NCI-H1092 (cell line): ENCODE measurements at places on chromosomes 1 and 21.

GRCh38 chr1:119535381-119535780, 28.4 kb downstream of the HSD3B1 start:
- no peak for DNase-seq

- DNase-seq = no peak
Measured at GRCh38 chr21:38254970-38255369, 1.8 kb upstream of the KCNJ15 start.

- DNase-seq = no peak
Measured at GRCh38 chr1:10980094-10980577, 32.3 kb upstream of the TARDBP start.

GRCh38 chr1:31299365-31299764, 2.5 kb downstream of the ZCCHC17 start:
- no peak for DNase-seq

- DNase-seq = no peak
Measured at GRCh38 chr21:24197132-24197643, 1410.1 kb downstream of the MRPL39 start.

DNA sequence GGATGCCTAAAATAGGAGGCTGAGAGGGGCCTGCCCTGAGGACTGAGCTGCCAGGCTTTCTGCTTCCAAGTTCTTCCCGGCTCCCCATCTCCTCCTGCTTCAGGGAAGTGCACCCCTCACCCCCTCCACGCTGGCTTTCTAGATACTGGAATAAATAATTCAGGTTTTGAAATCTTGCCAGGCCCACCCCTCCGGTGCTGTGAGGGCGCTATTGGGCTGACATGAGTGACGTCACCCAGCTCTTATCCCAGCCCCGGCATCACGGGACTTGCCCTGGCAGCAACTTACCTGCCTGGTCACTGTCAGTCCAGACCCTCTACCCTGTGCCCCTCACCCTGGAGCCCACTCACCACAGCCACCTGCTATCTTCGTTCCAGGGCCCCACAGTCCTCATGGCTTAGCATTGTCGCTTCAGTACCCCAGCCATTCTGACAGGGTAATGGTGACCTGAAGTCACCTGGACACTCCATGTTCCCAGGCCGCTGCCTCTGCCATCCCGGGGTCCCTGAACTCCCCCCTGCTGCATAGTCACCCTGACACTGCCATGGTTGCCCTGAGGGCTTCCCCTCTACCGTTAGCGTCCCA, 819 bp upstream of the GPR3 start:
- peak; percentile 48 for DNase-seq
